ENCODE measurements at places on chromosomes 11 and 22.

DNA sequence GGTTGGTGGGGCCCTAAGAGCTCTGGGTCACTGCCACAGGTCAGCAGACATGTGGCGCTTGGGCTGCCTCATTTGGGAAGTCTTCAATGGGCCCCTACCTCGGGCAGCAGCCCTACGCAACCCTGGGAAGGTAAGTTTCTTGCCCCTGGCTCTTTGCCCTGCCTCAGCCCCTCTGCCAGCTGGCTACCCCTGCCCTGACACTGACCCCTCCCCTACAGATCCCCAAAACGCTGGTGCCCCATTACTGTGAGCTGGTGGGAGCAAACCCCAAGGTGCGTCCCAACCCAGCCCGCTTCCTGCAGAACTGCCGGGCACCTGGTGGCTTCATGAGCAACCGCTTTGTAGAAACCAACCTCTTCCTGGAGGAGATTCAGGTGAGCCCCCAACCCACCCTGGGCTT is 1.9 kb downstream of the SCYL1 start:
- no peak for DNase-seq

GRCh38 chr11:60168306-60168705 is 14.6 kb downstream of the MS4A6A start:
- DNase-seq, result no peak

DNA sequence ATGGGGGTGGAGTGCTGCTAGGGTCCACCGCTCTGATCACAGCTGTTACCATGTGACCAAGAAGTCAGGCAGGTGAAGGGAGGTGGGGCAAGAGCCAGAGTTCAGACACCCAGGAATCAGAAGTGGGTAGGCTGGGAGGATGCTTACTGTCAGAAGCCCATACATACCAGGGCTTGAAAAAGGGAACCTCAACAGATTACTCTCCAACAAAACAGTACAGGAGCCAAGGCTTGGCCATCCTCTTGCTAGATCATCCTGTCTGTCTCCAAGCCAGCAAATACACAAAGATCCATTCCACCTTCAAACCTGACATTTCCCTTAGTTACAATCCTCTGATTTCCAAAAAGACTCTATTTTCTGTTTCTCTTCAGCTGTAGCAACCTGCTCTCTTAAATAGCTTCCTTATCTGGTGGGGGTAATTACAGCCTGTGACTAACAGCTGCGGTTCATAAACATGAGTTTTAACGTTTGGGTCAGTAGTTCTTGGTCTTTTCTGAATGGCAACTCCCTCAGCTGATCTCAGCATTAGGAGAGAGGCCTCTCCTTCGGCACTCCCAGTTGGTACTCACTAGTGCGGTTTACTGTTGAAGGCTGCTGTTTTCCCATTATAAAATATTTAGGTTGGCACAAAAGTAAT is 31.1 kb upstream of the WT1 start:
- no peak for DNase-seq

DNA sequence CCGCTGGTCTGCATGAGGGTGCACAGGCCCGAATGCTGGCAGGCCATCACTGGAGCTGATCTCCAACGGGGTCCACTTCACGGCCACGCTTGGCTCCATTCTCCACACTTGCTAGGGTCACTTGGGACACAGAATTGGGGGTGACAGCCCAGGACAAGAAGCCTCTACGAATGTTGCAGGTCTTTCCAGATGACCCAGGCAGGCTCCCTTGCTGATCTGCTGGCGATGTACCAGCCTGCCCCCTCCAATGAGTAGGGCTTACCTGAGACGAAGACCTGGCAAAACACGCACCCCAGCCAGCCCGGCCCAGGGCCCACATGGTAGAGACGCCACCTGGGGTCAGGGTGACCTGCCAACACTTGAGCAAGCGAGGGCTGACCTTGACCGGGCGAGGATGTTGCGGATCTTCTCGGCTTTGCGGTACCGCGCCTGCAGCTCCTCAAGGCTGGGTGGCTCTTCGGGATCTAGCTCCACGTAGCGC is 44.9 kb downstream of the C11orf58 start:
- DNase-seq, result no peak

DNA sequence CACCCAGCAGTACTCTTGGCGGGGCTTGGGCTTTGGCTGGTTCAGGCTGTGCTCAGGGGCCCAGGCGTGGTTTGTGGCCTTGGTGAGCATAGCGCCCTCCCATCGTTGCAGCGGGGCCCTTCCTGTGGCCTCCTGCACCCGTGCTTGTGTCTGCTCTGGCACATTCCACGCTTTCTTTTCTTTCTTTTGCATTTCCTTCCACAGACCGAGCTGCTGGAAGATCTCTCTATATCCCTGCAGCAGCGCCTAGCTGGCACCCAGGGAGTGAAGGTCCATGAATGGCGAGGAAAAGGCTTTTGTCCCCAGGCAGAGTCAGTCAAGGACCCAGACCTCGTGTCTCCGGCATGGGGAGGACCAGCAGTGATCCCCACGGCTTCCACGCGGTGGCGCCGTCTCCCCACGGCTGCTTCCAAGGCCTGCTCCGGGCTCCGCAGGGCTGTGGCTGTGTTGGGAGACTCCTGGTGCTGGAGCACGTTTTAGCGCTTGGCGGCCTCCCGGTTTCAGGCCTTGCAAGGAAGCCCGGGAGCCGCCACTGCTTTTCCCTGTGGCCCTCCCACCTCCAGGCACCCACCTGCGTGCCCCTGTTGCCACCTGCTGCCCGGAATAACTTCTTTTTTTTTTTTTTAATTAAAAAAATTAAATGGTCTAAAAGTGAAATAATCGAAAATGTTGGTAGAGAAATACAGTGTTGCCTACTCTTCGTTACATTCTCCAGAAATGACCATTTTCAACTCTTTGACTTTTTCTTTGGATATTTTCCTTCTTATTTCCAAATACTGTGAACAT is 28.5 kb downstream of the GLB1L2 start:
- DNase-seq, result peak; percentile 56

GRCh38 chr11:109040303-109040702 is 375.4 kb downstream of the DDX10 start:
- DNase-seq, result no peak

DNA sequence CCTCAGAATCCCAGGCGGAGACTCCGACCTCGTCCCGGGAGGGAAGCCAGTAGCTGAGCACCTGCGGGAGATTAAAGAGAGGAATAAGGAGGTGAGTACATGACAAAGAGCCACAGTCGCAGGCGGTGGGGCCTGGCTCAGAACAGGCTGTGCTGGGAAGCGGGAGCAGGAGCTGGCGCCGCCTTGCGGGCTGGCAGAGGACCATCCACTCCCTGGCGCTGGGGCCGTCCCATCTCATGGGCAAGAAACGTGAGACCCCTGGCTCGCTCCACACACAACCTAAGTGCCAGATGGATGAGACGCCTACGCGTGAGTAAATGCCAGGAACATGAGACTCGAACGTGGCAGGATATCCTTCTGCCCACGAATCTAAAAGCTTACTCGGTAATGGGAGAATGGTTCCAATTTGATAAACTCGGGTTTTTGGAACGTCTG is 6.3 kb downstream of the CEND1 start:
- peak; percentile 95 for DNase-seq

DNA sequence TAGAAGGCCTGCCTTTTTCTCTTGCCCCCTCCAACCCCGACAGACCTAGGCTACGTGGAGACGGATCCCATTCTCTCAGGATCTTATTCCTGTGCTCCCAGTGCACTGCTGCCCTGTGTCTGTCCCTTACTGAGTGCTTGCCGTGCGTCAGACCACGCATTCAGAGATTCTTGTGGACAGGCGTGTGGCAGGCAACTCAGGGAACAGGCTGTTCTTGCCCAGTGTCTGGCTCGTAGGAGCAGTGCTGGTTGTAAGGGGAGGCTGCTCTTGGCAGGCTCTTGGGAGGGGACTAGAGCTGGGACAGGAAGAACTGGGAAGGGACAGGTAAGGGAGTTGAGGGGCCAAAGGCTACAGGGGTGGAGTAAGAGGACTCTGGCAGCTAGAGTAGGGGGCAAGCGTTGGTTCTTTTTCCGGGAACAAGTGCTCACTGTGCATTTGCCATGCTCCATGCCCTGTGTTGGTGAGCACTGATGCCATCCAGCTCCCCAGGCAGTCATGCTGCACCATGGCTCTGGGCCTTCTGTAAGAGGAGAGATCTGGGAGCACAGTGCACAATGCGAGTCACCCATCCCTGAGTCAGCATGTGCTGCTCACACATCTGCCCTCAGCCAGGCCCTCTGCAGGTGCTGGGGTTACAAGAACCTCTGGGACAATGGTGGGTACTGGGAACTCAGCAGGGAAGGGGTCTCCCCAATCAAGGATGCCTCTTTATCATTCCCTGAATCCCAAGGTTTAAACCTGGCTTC is 119.1 kb downstream of the TBC1D22A start:
- DNase-seq, result no peak

- no peak for DNase-seq
Observed at GRCh38 chr11:29293825-29294224, 723.0 kb downstream of the KCNA4 start.

DNA sequence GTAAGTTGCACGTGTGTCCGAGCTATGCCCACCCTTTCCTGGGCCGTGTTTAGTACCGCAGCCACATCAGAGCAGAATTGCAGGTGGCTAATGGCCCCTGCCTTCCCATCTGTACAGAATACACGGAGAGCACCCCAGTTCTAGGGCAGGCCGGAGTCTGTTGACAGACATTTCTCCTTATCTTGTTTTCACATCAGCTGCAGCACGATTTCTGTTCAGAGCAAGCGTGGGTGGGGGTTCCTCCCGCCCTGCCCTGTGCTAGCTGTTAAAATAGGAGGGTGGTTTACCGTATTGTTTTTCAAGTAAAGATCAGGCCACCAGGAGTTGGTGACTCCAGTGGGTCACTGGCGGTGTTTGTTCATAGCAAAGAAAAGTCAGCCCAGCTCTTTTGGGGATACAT is 41.1 kb downstream of the UBASH3B start:
- no peak for DNase-seq

- no peak for DNase-seq
Observed at GRCh38 chr11:10728789-10729472, 22.1 kb upstream of the CTR9 start.

GRCh38 chr11:128841461-128842072 is 25.5 kb downstream of the KCNJ1 start:
- no peak for DNase-seq

DNA sequence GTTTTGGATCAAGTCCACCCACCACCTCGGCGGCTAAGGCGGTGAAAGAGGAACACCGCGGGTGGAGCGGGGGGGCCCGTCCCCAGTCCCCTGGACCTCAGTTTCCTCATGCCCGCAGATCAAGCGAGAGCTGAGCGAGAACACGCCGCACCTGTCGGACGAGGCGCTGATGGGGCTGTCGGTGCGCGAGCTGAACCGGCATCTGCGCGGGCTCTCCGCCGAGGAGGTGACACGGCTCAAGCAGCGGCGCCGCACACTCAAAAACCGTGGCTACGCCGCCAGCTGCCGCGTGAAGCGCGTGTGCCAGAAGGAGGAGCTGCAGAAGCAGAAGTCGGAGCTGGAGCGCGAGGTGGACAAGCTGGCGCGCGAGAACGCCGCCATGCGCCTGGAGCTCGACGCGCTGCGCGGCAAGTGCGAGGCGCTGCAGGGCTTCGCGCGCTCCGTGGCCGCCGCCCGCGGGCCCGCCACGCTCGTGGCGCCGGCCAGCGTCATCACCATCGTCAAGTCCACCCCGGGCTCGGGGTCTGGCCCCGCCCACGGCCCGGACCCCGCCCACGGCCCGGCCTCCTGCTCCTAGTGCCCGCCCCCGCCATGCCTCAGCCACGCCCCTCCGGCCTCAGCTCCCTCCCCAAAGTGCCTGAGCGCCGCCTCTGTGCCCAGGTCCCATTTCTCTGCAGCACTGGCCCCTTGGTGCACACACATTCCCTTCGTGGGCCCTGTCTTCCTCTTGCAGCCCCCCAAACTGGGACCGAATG is 12.7 kb downstream of the MAFF start:
- DNase-seq, result no peak

- no peak for DNase-seq
Observed at GRCh38 chr22:27866135-27867084, 52.6 kb downstream of the PITPNB start.

GRCh38 chr22:42511401-42511891 is 8.2 kb downstream of the RRP7A start:
- DNase-seq, result no peak

DNA sequence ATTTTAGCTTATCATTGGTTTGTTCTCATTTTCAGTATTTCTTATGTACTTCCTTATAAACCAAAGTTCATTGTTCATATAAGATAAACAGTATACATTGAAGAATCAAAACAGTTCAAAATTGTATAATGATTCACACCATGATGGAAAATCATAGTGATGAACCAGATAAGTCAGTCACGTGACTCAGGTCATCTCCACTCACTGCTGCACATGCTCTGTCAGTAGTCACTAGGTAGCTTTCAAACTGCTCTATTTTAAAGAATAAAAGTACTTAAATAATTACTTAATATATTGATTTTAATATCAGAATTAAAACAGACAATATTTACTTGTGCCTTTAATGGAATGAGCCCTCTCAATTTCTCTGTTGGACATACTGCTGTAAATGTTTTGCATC is 37.5 kb downstream of the PDHX start:
- DNase-seq, result no peak

GRCh38 chr11:86949995-86950660 is 5.1 kb downstream of the FZD4 start:
- DNase-seq, result no peak

Data from NCI-H446 (cell line).